ENCODE measurements at places on chromosomes 1 and 21. TPM values are rescaled to one million over a fixed set of nuclear protein-coding genes. Genes with fewer than 3 reads are reported as not detected.

SMCP gene
- not detected for total RNA-seq

DNA sequence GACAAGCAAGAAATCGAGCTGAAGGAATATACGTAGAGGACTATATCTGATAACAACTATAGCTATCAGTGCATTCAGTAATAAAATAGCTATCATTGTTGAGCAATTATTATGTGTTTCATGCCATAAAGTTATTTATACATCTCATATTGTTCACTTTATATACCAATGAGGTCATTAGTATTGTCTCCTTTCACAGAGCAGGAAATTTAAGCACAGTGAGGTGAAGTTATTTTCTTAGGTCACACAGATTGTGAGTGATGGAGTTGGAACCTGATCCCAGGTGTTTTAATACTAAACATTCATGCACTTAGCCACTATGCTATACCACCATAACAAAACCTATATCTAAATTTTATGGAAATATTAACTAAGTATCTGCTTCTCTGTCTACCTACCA, 180.5 kb upstream of the DPYD start:
- H3K27me3 ChIP-seq = no peaks in the 10 kb centered on the region
- H3K36me3 ChIP-seq = no peaks in the 10 kb centered on the region
- H3K4me3 ChIP-seq = no peak overlapping the region
- H3K4me1 ChIP-seq = no peaks in the 10 kb centered on the region

- H3K27me3 ChIP-seq = no peaks in the 10 kb centered on the region
- DNase-seq = no peak
- H3K4me3 ChIP-seq = no peak overlapping the region
- H3K36me3 ChIP-seq = no peaks in the 10 kb centered on the region
- H3K27ac ChIP-seq = no peak overlapping the region
- H3K4me1 ChIP-seq = no peaks in the 10 kb centered on the region
Measured at GRCh38 chr1:22975694-22976093, 3.0 kb upstream of the LACTBL1 start.

DNA sequence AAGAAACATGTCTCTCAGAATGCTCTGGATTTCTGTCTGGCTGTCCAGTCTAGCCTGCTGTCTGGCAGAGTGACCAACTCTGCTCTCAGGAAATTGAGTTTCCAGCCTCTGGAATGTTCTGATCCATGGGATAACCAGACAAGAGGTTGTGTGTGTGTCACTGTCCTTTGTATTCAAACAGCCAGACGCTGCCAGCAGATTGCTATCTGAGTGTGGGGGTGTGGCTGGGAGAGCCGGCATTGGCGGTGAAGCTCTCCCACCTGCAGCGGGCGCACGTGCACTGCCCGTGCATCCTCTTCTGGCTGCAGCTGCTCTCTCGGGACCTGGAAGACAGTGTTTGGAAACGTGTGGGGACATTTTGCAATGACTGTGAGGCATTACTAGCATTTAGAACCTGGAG, 26.1 kb downstream of the PKP1 start:
- no peaks in the 10 kb centered on the region for H3K27me3 ChIP-seq
- peak overlapping the region; percentile 93 for H3K27ac ChIP-seq
- no peak overlapping the region for H3K4me3 ChIP-seq

GRCh38 chr1:145796753-145797152, 27.1 kb downstream of the RNF115 start:
- peaks cover 12% of the 10 kb centered on the region for H3K4me1 ChIP-seq
- no peak overlapping the region for H3K27ac ChIP-seq
- no peaks in the 10 kb centered on the region for H3K27me3 ChIP-seq
- H3K4me3 ChIP-seq = no peak overlapping the region

DNA sequence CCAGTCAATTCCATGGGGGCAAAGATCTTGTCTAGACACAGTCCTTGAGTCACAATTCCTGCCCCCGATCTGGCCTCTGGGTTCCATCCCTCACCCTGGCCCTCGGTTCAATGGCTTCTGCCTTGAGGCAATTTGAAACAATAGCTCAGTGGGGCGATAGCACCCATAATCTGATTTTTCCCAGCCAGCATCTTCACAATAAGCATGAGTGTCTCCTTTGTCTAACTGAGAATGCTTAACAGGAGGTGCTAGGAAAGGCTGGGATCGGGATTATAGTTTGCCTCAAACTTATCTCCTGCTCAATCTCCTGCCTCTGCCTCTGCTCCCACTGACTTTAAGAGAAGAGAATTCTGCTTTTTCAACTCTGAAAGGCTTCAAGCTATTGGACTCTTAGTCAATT, 293.9 kb upstream of the PROX1 start:
- DNase-seq = no peak
- H3K4me1 ChIP-seq = no peaks in the 10 kb centered on the region
- no peak overlapping the region for H3K4me3 ChIP-seq

GRCh38 chr1:219387211-219387610, 213.5 kb downstream of the LYPLAL1 start:
- H3K4me1 ChIP-seq = no peaks in the 10 kb centered on the region
- H3K4me3 ChIP-seq = no peak overlapping the region
- no peaks in the 10 kb centered on the region for H3K27me3 ChIP-seq
- H3K27ac ChIP-seq = no peak overlapping the region
- H3K36me3 ChIP-seq = no peaks in the 10 kb centered on the region
- no peak for DNase-seq

DNA sequence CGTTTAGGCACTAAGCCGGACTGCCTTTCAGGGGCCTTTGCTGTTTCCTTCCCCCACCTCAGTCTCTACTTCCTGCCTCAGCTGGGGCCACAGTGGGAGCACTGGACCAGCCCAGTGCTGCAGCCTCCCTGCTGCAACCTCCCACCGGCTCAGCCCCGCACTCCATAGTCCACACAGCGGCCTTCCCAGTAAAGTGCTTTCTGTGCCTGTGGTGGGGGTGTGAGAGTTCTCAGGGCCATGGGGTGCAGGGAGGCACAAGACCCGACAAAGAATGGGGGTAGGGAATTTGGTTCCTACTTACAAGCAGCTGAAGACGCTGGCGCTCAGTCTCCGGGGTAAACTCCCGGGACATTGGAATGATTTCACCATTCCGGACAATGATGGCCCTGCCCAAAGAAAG, 3.5 kb downstream of the PPM1J start:
- peaks cover 29% of the 10 kb centered on the region for H3K4me1 ChIP-seq
- H3K27me3 ChIP-seq = no peaks in the 10 kb centered on the region
- DNase-seq = no peak
- no peaks in the 10 kb centered on the region for H3K36me3 ChIP-seq

DNA sequence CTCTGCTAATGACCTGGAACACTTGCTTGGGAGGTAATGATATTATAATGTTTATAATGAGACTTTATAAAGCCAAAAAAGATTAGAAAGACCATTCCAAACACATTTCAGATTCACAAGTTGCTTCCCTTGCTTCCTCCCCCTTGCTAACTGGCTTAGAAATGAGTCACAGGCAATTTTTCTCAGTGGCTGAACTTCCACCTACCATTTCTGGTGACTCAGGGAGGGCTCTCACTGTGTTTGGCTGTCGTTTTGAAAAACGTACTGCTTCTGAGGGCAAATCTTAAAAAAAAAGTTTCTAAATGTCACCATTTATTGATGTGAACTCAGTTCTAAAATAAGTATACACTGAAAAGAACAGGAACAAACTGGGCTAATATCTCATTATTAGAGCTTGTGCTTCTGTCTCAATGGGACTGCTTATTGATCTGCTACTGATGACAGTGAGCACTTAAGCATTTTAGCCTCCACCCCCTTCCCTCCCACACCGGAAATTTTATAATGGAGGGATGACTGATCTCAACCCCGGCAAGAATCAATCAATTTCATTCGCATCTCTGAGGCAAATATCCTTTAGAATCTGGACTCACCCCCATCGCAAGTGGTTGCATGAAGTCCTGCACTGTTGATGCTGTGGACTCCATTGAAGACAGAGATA, 278.3 kb downstream of the KCTD3 start:
- DNase-seq = no peak
- no peak overlapping the region for H3K4me3 ChIP-seq
- no peak overlapping the region for H3K27ac ChIP-seq
- H3K27me3 ChIP-seq = no peaks in the 10 kb centered on the region

DNA sequence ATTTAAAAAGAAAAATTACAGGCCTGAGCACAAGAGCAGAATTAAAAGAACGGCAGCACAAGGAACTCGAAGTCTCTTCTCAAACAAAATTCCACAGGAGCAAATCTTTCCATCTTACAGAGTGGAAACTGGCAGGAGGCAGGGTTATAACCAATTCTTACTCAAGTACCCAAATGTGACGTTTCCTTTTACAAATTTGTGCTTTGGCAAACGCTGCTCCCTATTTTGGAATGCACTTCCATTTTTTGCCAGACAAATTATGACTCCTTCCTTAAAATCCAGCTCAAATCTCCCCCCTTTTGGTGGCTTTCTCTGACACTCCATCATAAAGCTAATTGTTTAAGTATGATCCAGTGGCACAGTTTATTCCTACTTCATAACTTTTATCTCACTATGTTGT, 7.8 kb downstream of the ERI3 start:
- H3K27ac ChIP-seq = peak overlapping the region; percentile 9
- DNase-seq = no peak
- no peaks in the 10 kb centered on the region for H3K36me3 ChIP-seq
- no peaks in the 10 kb centered on the region for H3K27me3 ChIP-seq
- no peak overlapping the region for H3K4me3 ChIP-seq

DNA sequence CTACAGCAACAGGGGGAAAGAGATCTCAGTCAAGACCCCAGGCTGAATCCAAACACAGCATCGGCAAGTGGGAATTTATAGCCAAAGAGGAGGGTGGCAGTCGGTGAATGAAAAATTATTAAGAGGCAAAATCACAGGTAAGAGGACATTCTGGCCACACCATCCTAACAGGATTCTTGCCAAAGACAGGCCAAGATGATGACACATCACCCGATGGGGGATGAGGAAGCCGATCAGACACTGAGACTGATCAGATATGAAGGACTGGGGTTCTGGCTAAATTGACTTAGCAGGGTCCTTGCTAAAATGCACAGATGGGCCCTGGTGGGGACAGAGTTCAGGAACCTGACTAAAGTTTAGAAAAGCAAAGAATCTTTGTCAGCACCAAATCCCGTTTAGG, 402.2 kb downstream of the SMYD3 start:
- no peak for DNase-seq
- no peak overlapping the region for H3K4me3 ChIP-seq
- no peaks in the 10 kb centered on the region for H3K4me1 ChIP-seq
- H3K27me3 ChIP-seq = no peaks in the 10 kb centered on the region
- H3K27ac ChIP-seq = no peak overlapping the region

- no peak for DNase-seq
- H3K4me1 ChIP-seq = no peaks in the 10 kb centered on the region
- H3K36me3 ChIP-seq = peaks cover 9% of the 10 kb centered on the region
- H3K4me3 ChIP-seq = no peak overlapping the region
Measured at GRCh38 chr1:192993426-192994085, 65.6 kb downstream of the UCHL5 start.

DNA sequence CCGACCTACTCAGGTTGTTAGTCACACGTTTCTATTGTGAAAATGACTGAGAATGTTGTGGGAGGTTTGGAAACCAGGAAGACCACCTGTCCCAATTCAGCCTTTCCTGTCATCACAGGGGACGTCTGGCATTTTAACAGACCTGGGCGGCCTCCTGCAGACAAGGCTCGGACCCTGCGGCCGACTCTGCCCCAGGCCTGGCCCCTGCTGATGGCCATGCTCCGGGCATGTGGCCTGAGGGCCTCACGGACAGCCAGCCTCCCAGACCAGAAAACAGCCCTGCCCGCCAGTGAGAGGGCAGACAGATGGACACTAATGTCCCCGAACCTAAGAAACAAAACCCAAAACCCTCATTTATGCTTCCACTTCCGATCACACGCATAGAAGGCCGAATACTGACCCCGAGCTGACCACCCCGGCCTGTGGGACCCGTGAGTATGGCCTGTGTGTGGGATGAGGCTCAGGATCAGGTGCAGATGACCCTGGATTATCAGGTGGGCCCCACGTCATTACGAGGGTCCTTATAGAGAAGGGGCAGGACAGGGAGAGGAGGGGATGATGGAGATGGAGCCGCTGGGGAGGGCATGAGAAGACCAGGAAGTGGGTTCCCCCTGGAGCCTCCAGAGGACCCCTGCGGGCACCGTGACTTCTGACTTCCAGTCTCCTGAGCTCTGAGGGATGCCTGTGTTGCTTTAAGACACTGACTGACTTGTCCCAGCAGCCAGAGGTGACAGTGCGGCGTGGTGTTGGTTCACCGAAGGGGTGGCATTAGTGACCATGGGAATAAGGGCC, 9.6 kb downstream of the COL18A1 start:
- DNase-seq = no peak
- no peak overlapping the region for H3K27ac ChIP-seq
- no peaks in the 10 kb centered on the region for H3K36me3 ChIP-seq
- H3K4me1 ChIP-seq = peaks cover 67% of the 10 kb centered on the region
- H3K27me3 ChIP-seq = no peaks in the 10 kb centered on the region

DNA sequence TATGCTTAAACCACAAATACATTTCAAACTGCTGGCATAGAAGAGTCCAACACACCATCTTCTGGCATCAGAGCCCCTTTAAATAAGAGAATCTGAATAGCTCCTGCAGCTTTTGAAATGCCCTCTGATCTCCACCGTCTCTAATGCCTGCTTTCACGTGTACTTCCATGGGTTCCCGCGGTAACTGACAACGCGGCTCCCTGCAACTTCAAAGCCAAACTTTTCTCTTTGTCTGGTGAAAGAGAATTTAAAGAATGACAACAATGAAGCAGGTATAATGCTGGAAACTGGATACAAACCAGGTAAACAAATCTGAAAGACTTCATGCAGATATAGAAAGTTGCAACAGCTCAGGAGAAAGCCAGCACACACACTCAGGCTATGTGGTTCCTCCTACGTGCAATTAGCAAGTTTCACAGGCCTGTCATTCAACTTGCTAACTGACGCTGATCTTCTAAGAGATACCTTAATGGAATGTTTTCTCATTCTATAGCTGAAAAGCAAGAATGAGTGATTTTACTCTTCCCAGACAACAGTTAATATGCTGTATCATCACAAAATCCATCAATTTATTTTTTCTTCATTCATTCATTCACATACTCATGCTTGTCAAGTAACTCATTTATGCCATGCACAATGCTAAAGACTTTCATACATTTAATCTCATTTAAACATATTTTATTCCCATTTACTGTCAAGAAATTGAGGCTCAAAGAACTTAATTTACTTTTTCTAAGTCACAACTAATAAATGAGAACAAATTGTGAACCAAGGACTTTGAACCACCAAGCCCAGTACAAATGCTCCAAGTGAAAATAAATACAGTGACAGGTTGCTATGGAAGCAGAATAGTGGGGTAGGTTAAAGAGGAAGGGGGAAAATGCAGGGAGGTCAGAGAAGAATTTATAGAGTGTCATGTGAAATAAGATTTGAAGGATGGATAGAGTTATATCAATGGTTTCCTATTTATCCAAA, 202.7 kb upstream of the SNX7 start:
- no peak overlapping the region for H3K4me3 ChIP-seq
- no peak overlapping the region for H3K27ac ChIP-seq
- H3K36me3 ChIP-seq = no peaks in the 10 kb centered on the region
- no peak for DNase-seq
- H3K27me3 ChIP-seq = no peaks in the 10 kb centered on the region

GRCh38 chr1:42817976-42818375, 779 bp upstream of the SVBP start:
- no peaks in the 10 kb centered on the region for H3K27me3 ChIP-seq
- DNase-seq = no peak

DNA sequence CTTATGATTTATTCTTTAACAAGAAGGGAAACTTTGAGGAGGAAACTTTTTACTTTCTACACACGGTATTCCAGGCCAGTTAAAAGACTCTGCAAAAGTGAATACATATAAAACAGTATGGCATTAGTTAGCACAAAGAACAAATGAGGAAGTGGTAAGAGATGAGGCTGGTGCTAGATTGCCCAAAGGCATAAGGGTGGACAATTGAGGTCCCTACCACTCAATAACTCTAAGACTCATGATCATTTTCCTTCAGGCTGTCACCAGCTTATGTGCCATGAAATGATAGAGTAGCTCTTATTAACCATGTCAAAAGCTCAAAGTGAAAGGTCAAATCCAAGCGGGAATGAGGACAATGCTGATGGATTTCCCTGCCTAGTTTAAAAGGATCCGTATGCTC, 124.5 kb downstream of the TBX15 start:
- no peaks in the 10 kb centered on the region for H3K4me1 ChIP-seq
- no peaks in the 10 kb centered on the region for H3K36me3 ChIP-seq
- H3K4me3 ChIP-seq = no peak overlapping the region
